ENCODE measurements at places on chromosomes 2 and 18.
A peak's percentile ranks its signal among the peaks of the same experiment; 100 is the strongest.

DNA sequence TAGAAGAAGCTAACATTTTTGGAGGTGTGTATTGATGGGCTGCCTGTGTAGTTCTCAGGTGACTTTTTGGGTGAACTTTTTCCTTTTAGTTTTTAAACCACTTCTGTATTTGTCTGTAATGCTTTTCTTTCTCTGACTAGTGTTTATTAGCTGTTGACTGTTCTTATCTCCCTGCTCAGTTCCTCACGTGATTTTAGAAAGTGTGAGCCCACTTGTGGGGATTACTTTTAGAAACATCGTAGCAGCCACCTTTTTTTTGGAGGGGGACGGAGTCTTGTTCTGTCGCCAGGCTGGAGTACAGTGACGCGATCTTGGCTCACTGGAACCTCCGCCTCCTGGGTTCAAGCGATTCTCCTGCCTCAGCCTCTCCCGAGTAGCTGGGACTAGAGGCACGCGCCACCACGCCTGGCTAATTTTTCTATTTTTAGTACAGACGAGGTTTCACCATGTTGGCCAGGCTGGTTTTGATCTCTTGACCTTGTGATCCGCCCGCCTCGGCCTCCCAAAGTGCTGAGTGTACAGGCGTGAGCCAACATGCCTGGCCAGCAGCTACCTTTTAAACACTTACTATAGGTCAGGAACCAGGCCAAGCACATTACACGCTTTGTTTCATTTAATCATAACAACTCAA, 9.2 kb upstream of the CDKL4 start:
- DNase-seq, result no peak

GRCh38 chr2:5401115-5401657, 291.0 kb upstream of the SOX11 start:
- DNase-seq, result no peak

DNA sequence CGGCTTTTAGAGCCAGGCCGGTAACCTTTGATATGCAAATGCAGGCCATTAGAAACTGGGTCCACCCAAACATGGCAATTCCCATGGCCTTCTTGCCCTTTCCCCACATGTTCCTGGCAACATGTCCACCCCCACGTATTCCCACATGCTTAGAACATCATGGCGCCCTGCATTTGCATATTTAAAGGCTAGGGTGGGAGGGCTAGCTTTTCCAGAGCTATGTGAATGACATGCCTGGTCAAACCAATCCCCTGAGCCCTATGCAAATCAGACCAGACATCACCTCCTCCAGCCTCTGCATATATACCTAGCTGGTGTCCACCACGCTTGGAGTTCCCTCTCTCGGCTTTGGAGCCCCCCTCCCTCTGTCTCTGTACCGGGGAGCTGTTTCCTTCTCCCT, 481.9 kb downstream of the CDH2 start:
- no peak for DNase-seq

- no peak for DNase-seq
Observed at GRCh38 chr2:36554531-36554930, 43.4 kb downstream of the FEZ2 start.

DNA sequence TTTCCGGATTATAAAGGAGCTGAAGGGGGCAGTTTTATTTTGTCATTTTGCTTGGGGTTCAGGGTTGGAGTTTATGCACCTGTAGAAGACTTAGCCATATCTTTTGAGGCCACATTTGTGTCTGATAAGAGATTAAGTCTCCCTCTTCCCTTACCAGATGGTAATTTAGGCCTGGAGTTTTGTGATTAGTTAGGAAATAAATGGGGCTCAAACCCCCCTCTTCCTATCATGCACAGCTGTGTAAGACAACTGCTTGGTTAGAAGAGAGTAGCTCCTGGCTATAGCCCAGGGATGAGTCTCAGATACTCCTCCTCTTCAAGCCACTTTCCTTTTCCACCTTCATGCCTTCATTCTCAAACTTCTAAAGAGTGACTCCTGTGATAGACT, 802 bp upstream of the SAP130 start:
- no peak for DNase-seq

GRCh38 chr2:126616606-126617069, 39.3 kb upstream of the GYPC start:
- DNase-seq, result no peak

DNA sequence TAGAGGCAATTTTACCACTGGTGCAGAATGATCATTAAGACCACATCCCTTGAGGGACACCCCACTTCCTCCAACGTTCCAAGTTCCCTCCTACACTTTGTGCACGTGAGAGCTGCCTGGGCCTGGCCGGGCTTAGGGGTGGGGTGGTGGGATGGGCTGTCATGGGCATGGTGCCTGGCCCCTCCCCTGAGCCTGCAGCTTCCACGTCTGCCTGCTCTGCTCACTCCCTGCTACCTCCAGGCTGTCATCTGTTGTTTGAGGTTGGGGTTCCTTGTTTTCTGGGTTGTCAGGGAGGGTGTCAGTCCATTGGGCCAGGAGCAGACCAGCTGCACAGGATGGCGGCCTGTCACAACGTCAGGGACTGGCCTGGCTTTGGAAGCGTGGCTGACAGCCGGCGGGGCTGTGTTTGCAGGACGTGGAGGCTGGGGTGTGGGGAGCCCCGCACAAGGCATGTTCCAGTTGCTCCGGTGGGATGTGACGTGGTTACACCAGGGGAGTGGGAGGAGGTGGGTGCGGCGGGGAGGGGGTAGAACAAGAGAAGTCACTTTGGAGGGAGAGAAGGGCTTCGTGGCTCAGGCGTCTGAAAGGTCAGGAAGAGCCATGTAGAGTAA, 72.3 kb downstream of the RTP5 start:
- no peak for DNase-seq

DNA sequence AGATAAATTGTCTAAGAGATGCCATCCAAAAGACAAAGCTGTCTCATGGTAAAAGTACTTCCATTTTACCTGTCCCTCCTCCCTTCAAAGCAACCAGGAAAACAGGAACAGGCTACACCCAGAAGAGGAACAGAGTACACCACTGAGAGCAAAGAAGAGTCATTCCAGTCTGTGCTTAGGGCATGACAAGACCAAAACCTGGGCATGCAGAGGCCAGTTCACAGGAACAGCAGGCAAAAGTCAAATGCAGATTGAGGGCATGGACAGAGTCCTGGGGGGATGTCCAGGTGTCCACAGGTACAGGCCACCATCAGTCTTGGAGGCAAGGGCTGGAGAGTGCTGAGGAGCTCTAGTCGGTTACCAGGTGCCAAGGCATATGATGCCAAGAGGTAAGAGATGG, 23.7 kb downstream of the PLEK start:
- DNase-seq, result no peak

GRCh38 chr2:239735131-239735828, 289.9 kb downstream of the NDUFA10 start:
- peak; percentile 82 for DNase-seq

GRCh38 chr18:58785171-58785805, 79.4 kb upstream of the ZNF532 start:
- peak; percentile 100 for DNase-seq

GRCh38 chr2:71894261-71894660, 253.4 kb downstream of the CYP26B1 start:
- DNase-seq, result peak; percentile 62

DNA sequence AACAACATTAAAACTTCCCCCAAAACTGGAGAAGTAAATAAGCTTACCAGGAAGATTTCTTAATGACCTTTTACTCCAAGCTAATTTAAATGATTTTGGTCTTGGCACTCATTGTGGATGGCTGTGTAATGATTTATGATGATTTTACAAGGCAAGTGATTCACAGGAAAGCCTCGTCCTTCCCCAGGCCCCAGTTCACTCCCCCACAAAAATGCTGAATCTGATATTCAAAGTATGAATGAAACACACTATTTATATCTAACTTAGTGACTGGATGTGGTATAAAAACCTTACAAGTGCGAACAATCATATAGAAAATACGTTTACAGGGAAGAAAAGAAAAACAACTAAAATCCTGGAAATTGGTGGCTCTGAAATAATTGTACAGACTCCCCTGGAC, 49.8 kb downstream of the ZNF516 start:
- DNase-seq, result no peak

DNA sequence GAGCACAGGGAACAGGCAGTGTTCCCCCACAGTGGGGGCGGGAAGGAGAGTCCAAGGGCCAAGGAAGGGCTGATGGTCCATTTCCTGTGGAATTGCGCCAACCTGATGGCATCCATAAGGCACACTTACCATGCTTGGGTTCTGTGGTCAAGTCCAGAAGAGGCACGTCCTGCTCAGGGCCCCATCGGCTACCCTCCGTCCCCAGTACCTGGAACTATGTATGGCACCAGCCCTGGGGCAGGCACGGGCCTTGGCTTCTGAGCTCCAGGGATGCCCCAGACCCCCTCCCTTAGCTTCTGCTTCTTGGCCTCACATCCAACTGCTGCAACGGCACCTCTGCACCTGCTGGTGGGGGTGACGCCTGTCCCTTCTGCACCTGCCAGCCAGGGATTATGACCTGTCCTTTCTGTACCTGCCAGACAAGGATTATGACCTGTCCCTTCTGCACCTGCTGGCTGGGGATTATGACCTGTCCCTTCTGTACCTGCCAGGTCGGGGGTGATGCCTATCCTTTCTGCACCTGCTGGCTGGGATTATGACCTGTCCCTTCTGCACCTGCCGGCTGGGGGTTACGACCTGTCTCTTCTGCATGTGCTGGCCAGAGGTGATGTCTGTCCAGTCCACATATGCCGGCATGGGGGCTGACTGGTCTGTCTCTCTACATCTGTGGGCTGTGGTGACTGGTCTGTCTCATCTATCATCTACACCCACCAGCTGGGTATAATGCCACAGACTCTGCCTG, 45.4 kb upstream of the SNTG2 start:
- DNase-seq, result peak; percentile 32

GRCh38 chr18:23266717-23267446, 131.6 kb downstream of the CABLES1 start:
- DNase-seq, result no peak

DNA sequence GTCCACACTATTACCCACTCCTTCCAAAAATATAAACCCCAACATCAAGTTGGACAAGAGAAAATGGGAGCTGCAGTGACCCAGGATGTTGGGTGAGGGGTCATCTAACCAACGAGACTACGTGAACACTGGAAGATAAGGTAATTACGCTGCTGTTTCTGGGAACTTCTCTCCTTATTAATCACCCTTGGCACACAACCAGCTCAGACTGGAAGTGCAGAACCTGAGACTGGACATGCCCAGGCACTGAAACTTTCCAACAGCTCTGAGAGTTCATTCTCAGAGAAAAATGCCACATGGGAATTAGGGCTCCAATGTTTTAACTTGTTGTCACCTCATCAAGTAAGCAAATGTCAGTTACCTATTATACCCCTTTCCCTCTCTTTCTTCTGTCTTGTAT, 135.3 kb downstream of the CCDC148 start:
- no peak for DNase-seq

DNA sequence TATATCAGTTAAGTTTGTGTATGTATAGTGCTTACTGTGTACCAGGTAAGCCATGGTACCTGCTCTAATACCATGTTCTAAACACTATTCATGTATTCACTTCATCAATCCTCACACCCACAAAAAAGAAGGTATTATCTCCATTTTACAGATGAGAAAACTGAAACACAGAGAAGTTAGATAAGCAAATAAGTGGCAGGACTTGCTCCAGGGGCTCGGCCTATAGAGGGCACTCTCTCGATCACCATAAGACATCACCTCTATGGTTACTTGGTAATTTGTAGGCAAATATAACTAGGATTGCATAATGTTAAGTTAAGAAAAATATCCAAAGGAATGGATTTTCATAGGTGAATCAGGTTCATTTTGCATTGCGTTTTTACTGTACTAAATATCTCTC, 118.1 kb upstream of the FN1 start:
- DNase-seq, result no peak
